ENCODE measurements at places on chromosomes 2 and 18.

GRCh38 chr2:197711578-197711977 lies 6.4 kb downstream of the MARS2 start:
- DNase-seq = no peak

DNA sequence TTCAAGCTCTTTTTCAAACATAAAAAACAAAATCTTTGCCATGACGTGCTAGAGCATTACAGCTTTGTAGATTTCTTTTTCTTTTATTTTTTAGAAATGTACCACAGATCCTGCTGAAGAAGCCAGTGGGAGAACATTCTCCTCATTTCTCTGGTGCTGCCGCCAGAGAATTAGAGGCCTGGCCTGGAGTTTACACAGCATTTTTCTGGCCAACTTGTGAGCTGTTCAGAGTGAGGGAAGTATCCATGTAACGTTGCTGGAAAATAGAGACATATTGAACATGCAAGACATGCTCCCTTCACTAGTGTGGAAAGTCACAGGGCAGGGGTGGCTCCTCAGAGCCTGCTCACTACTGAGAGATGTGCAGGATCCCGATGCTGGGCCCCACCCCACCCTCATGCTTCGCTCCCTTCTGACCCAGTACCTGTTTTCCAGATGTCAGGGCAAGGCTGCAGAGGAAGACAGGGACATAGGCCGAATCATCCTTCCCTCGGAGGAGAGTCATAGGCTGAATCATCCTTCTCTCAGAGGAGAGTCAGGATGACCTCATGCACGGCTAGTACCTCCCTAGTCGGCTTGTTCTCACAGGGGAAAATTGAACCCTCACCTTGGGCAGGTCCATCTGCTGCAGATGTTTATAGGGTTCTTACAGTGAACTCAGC lies 298.5 kb downstream of the INSIG2 start:
- DNase-seq = no peak

- no peak for DNase-seq
These were observed 5.6 kb downstream of the PDCD1 start for GRCh38 chr2:241852981-241853631.

DNA sequence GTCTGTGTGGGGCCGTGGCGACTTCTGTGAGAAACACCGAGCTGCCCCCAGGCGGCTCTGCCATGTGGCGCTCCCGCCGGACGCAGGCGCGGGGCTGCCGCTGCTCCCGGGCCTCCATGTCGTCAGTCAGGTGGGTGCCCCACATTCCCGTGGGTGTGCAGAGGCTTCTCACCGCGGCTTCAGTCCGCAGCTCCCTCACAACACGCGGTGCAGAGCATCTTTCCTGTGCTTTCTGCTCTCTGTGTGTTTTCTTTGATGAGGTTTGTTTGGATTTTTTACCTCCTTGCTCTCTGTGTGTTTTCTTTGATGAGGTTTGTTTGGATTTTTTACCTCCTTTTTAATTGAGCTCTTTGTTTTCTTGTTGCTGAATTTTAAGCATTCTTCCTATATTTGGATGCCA lies 13.0 kb downstream of the AQP12A start:
- no peak for DNase-seq

DNA sequence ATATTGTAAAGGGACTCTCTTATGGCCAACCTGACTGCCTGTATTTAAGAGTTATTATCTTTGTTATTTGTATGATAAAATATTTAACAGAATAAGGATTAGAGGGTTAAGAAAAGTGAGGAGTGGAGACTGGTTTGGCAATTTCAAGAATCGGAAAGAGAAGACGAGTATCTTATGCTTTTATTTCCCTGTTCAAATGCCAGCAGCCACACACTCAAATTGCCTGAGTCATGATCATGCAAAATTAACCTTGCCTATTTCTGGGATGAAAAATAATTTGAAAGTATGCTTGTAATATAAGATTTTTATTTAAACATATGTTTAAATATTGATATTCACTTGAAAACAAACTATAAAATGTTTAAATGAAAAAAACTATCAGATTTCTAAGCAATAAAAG lies 188.6 kb downstream of the CD226 start:
- DNase-seq = no peak

- no peak for DNase-seq
These were observed 182.5 kb upstream of the NXPH2 start for GRCh38 chr2:138962686-138963085.

- no peak for DNase-seq
These were observed 45.4 kb upstream of the SCN1A start for GRCh38 chr2:166173263-166173662.

DNA sequence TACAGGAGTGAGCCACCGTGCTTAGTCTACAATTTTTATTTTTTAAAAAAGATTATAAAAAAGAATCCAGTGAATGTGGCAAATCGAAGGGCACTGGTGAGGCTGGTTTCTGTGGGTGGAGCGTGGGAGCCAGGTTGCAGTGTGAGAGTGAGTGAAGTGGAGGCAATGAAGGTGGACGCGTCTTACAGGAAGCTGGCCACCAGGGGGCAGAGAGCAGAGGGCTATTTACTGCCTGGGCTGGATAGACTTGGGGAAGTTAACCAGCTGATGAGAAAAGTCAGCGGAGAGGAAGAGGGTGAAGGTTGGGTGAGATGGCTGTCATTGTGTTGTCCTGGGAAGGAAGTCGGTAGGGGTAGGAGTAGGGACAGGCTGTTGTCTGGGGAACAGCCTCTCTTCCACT lies 6.8 kb downstream of the SCTR start:
- DNase-seq = peak; percentile 76

DNA sequence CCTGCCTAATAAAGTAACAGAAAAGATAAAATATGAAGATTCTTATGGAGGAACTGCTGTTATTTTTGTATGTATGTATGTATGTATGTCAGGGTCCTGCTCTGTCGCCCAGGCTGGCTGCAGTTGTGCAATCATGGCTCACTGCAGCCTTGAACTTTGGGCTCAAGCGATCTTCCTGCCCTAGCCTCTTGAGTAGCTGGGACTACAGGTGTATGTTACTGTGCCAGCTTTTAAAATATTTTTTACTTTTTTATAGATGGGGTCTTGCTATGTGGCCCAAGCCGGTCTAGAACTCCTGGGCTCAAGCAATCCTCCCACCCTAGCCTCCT lies 26.7 kb downstream of the ANKRD29 start:
- DNase-seq = no peak

DNA sequence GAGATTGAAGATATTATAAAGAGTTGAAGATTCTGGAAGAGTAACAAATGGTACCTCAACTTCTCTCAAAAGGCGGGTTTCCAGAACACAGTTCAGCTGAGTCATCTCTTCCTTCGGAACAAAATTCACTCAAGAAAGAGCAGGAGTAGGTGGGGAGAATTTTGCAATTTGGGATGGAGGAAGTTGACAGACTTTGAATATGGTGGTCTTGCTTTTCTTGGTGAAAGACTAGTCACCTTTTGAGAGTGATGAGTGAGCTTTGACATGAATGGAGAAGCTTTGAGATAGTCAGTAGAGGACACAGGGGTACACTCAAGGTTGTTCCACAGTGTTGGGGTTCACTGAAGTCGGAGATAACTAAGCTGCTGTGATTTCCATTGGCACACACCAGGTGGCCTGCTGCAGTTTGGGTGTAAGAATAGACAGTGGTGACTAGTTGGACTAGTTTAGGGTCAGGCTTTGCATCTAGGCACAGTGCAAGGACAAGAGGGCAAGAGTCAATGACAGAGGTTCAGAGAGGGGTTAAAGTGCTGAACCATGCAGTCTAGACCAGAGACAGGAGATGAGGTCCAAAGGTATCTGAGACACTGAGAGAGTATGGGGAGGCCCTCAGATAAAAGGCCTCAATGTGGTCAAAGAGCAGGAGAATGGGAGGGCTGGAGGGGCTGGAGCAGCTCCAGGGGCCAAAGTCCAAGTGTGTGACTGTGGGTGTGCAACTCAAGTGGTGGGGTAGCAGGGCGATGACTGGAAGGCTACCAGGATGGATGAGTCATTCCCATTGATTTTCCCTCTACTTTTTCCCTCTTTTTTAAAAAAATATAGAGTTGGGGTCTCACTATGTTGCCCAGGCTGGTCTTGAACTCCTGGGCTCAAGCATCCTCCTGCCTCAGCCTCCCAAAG lies 7.7 kb downstream of the CCL20 start:
- DNase-seq = no peak

DNA sequence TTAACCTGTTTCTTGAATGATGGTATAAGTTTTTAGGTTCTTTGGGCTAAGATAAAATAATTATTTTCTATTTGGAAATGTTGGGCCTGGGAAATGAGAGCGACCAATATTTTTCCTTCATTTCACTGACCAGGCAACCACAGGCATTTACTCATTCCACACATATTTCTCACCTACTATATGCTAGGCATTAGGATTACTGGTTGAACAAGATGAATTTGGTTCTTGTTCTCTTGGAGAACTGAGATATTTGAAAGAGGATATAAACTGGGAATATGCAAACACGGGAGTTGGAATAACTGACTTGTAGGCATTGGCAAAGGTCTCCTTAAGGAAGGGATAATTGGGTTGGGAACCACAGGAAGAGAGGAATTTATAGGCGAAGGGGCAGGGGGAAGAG lies 3.9 kb upstream of the MYL1 start:
- DNase-seq = no peak

- no peak for DNase-seq
These were observed 67.8 kb downstream of the TMEM18 start for GRCh38 chr2:609449-609848.

DNA sequence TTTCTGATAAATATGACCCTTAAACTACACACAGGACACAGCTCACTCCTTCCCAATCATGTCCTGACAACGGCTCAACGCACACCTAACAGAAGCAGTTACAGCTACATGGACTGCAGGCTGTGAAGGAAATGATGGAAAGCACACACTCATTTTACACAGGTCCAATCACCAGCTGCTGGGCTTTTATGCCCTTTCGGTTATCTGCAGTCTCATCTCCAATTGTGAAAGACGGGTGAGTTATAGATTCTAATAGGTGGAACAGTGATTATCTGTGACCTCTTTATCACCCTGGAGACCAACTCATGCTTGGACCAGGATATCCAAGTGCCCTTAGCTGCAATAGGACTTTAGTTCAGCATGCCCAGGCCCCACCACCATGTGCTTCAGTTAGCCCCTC lies 110.4 kb upstream of the CREB1 start:
- no peak for DNase-seq

- no peak for DNase-seq
These were observed 31.3 kb upstream of the LRATD1 start for GRCh38 chr2:14601156-14601770.

GRCh38 chr18:69758458-69758857 lies 189.2 kb downstream of the CD226 start:
- DNase-seq = no peak

DNA sequence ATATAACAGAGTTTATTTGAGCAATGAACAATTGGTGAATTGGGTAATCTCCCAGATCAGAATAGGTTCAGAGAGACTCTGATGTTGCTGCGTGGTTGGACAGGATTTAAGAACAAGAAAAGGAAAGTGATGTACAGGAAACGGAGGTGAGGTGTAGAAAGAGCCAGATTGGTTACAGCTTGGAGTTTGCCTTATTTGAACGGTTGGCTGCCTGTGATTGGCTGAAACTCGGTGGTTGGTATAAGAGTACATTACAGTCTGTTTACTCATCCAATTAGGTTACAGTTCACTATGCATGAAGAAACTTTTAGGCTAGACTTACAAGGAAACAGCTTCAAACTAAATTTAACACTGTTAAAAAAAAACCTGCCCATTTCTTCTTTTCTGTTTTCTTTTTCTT lies 68.0 kb upstream of the CABLES1 start:
- no peak for DNase-seq

DNA sequence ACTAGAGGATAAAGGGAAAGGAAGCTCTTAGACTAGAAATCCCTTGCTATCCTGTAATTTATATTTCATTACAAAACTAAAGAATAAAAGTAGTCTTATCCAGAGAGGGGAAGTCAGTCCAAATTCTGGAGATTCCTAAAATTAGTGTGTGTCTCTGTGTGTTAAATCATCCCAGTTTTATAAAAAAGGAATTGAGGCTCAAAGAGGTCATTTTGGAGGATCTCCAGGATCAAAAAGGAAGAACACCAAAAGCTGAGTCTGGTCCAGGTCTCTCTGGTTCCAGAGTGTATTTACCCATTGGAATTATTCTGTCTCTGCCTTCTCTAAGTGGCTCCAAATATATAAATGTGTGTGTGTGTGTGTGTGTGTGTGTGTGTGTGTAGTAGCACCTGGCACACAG lies 166.7 kb downstream of the NRXN1 start:
- no peak for DNase-seq

- no peak for DNase-seq
These were observed 682.5 kb downstream of the MBD2 start for GRCh38 chr18:53541924-53542323.

DNA sequence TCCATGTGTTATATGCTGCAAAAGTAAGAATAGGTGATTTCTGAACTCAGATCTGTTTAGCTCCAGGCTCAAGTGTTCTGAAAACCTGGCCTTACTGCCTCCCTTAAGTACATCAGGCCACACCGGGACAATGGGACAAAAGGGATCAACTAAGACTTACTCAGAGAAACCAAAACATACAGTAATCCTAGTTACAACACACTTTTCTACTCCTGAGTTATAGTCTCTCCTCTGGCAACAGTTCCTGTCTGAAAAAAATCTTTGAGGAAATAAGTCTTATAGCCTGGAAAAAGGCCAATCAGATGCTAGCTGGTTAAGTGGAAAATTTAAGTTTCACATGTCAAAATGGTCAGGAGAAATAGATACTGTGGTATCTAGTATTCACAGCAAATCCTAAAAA lies 5.6 kb downstream of the METTL5 start:
- DNase-seq = no peak

DNA sequence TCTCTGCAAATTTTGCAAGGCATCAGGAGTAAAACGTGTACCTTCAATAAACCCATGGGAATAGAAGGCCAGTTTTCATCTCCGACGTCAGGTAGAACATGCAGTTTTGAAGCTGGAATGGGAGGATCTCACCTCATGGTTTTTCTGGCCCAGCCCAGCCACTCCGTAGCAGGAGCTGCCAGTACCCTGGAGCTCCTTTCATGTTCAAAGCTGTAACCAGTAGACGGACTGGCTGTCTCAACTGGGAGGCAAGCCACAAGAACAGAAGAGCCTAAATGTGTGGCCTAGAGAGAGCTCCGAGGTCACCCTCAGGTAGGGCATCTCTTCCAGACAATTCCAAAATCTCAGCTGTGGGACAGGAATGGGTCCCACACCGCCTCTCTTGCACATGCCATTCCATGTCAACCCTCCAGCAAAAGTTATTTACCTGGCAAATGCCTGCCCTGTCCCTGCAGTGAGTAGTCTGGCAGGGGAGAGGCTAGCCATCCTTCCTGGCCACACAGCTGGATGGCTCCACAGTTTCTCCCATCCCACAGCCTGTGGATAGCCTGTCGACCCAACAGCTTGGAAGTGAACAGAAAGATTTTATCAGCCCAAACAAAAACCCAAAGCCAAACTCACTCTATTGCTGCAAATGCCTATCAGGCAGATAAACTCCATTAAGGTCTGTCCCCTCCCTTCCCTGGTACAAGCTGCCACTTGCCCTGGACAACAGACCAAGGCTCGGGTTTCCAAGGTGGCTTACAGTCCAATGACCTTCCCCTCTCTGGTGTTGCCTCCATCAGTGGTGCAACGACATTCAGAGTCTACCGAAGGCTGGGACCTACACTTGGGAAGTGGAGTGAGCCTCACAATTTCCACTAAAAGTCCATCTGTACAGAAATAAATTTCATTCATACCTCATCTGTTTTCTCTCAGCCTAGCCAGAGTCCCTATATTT lies 27.8 kb downstream of the CRACDL start:
- DNase-seq = no peak

- no peak for DNase-seq
These were observed 129.5 kb upstream of the TTC27 start for GRCh38 chr2:32498306-32498705.

GRCh38 chr2:215901796-215902195 lies 111.6 kb downstream of the MREG start:
- DNase-seq = no peak
